Nucleus accumbens (tissue), 56 donors: ENCODE measurements at places on chromosomes 12 and 14.

DNA sequence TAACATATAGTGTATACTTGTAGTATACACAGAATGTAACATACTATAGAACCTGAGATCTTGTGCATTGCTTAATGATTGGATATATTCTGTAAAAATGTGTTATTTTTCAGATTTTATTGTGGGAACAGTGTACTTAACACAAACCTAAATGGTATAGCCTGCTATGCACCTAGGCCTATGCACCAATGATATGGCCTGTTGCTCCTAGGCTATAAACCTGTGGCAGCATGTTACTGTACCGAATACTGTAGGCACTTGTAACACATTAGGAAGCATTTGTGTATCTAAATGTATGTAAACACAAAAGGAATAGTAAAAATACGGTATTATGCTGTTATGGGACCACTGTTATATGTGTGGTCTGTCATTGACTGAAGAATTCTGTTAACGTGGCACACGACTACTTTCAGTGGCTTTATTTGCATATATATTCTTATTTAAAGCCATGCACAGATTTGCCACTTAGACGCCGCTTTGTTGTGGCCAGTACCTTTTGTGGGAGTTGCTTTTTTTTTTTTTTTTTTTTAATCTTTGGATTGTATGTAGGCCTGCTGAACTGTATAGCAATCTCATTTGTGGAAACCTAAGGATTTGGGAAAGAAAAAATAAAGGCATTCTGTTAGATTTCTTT, 7.4 kb downstream of the PAPOLA start:
- DNase-seq: no peak

- DNase-seq: no peak
Measured at GRCh38 chr12:46773586-46774321, 52.0 kb downstream of the SLC38A4 start.

- DNase-seq: no peak
Measured at GRCh38 chr14:58078068-58078467, 73.9 kb downstream of the ARMH4 start.

- DNase-seq: no peak
Measured at GRCh38 chr14:77825895-77826519, 26.1 kb downstream of the ADCK1 start.

GRCh38 chr12:51820526-51821439, 27.7 kb downstream of the FIGNL2 start:
- DNase-seq: no peak

DNA sequence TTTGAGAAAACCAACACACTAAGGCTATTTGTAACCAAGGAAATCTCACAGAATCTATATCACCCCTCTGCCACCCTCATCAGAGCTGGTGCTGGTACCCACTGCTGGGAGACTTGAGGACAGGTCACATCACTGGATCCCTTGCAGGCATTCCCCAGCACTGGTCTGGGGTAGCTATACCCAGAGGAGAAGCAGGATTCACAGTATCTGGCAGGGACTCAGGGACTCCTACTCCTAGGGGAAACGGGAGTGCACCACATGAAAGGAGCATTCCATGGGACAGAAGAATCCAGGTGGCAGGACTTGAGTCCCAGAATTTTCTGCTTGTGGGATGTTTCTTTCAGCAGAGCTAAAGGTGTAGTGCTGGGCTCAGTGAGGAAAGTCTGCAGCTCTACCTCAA, 223.2 kb downstream of the ADGRD1 start:
- DNase-seq: no peak

DNA sequence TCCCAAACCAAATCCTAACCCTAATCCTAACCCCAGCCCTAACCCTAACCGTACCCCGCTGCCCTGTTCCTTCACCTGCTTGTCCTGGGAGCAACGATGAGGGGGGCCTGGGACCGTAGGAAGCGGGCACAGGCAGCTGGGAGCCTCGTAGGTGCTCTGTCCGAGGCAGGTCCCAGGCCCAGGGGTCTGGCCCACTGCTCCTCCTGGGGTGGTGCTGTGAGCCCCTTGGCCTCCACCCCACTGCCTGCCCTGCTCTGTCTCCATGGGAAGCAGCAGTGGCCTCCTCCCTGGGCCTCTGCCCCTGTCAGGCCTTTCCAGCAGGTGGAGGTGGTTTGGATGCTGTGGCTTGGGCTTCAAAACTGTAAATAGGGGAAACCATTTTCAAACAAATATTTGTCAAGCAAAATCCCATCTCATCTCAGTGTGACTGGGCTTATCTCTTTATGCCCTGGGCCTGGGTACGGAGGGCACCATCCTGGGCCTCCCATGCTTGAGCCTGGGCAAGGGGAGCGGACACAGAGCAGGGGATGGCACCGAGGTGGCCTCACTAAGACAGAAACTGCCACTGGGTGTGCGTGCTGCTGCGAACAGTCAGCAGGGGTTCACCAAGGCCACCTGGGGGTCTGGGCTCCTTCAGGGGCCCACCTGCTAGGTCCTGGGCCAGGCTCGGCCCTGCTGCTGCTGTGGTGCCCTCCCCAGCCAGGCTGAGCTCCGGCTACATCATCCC, 3.7 kb upstream of the BEGAIN start:
- DNase-seq: no peak

DNA sequence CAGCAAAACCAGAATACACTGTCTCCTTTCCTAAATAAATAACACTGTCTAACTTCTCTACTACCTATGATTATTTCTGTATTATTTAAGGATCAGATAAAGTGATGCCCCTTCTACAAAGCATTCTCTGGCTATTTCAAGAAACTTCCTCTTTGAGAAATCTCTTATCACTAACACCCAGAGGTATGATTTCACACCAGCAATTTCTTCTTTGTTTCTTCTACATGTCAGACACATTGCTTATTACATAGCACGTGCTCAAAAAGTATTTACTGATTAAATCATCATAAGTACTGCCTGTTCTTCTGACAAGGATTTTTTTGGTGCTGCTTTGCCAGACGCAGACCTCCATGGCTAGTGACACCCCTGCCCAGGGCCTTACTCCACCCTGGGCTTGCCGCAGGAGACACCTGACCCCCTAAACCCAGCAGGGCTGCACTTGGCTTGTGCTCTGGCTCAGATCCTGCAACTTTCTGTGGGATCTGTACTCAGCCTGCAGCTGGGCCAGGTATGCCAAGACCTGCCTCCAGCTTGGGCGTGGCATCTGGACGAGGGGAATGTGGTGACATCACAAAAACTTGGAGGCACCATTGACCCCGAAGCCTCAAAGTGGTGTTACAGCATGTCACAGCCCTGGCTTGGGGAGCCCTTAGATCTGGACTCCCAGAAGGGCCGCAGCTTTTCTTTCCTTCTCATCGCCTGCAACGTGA, 15.4 kb upstream of the HIGD1C start:
- DNase-seq: no peak
